ENCODE measurements at places on chromosomes 6 and 20.
A peak's percentile ranks its signal among the peaks of the same experiment; 100 is the strongest.

DNA sequence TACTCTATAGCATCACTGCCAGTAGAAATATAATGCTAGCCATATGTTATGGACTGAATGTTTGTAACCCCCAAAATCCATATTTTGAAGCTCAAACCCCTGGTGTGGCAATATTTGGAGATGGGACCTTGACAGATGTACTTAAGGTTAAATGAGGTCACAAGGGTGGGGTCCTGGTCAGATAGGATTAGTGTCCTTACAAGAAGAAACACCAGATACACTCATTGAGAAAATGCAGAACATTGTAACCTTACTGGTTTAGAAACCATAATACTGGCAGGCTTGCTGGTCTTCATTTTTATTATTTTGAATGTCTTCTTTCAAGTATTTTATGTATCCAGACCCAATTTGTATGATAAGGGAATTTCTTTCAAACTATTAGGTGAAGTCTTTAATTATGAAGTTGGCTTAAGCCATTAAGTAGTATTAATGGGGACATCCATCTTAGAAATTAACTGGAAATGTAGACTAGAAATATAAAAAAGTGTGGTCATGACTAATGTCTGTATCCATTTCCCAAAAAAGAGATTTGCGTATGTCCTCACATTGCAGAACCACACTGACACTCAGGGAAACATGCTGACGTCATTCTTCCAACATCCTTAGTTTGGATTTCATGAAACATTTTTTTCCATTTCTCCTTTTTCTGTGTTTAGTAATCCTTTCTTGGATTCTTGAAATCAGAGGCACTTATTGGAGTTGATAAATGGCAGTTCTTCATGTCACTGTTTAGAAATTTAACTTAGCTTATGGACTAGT lies 32.4 kb downstream of the SLC16A10 start:
- no peak for DNase-seq

DNA sequence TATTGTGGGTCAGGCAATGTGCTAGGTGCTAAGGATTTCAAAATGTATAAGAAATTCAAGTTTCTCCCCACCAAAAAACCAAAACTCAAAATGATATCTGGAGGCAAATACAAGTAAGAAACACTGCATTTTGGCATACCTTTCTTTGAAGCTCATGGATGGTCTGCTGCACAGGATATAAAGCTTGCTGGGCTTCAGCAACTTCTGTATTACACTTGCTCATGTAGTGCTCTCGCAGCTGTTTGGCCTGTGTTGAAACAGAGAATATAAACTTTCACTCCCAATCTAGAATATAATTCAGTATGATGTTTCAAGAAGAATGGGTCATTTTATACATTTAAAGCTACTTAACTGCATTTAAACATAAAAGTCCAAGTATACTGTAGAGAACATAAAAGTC lies 39.6 kb downstream of the SHPRH start:
- no peak for DNase-seq

DNA sequence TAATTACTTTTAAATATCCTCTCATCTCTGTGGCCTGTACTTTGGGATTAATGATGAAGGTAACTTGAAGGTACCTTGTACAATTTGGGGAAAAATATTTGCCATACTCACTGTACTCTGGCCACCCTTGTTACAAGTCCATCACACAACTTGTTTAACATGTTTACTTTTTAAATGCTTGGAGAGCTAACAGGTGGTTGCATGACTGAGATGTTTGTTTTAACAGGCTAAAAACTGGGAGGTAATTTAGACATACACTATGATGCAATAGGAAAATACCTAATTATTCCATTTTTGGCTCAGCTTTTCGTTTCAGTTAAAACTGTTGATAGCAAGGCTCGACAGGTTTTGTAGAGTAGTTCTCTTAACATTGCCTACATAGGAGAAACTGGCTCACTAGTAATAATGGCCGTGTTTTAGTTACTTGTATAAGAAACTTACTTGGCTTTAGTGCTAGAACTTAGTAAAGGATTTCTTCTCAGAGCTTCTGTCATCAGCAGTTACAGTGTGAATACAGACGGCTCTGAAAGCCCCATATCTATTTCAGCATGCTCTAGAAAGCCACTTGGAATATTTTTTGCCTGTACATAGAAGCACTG lies 489.8 kb upstream of the SOX4 start:
- DNase-seq, result no peak

- peak; percentile 2 for DNase-seq
Observed at GRCh38 chr6:35086636-35087360, 54.3 kb downstream of the TCP11 start.

- no peak for DNase-seq
Observed at GRCh38 chr20:44532259-44532980, 10.6 kb upstream of the SERINC3 start.

GRCh38 chr6:132933090-132933489 lies 118.7 kb downstream of the RPS12 start:
- DNase-seq, result no peak

- DNase-seq, result no peak
Observed at GRCh38 chr20:4344670-4345069, 329.3 kb upstream of the RNF24 start.

GRCh38 chr6:40392589-40392988 lies 194.6 kb downstream of the LRFN2 start:
- no peak for DNase-seq

DNA sequence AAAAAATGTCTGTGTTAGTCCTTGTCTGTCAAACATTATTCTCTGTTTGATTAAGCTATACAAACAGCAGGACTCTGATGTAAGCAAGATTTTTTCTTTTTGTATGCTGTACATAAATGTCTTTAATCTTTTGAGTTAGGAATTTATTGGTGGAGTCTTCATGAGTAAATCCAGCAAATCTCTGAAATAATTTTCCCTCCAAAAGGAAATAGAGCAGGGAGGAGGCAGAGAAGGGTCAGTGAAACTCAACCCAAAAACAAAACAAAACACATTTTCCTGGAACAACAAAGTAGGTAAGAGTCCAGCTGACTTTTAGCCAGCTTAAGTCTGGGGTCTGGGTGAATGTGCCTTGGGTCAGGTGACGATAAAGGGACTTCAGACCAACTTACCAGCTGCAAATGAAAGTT lies 113.7 kb downstream of the FOXA2 start:
- DNase-seq, result no peak

DNA sequence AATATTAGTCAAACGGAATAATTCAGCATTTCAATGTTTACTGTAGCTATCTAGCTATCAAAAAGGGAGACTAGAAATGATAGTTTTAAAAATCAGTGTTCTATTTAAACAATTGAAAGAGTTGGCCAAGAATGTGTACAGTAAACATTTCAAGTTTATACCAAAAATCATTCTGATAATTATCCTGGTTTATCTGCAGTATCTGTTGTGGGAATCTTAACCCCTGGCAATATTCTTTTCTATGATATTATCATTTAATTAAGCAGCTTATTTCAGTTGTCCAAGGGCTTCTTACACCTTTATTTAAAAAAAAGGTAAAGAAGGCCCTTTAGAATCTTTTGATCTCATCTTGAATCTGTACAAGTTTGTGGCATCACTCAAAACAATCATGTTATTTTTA lies 125.1 kb downstream of the PHACTR1 start:
- DNase-seq, result no peak

- no peak for DNase-seq
Observed at GRCh38 chr6:43976706-43977403, 150.4 kb downstream of the MRPL14 start.
